ENCODE measurements at places on chromosomes 2 and 18.

GRCh38 chr2:70658476-70658875 is 104.8 kb upstream of the TGFA start:
- no peak for DNase-seq

DNA sequence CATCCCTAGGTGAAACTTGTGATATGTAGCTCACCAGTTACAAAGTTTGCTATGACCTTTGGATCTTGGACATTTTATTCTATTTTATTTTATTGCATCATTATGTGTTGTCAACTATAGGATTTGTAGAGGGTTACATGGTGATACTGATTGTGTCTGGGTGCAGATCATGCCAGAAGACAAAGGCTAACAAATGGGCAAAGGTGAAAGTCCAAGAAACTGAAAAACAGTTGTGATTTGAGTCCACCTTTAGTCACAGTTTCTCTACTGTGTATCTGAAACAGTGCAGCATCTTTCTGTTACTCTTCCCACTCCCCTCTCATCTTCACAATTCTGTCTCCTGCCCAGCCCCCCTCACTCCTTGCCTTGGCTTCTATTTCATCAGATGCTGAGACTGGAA is 111.9 kb upstream of the LYPD6 start:
- DNase-seq = no peak

DNA sequence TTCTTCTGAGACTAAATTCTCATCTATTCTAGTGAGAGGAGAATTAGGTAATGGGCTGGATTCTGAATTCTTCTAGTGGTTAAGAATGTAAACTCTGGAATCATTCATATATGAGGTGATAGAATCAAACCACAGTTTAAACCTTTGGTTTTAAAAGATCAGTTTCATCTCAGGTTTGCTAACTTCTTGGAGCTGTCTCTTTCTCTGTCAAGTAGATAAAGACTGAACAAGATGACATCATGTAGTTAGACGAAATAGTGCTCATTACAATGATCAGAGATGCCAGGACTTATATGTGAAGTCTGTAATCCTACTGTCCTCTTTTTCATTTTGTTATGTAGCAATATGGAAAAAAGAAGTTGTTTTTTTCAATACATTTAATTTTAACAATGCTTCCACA is 4.9 kb downstream of the CEBPZOS start:
- DNase-seq = no peak

DNA sequence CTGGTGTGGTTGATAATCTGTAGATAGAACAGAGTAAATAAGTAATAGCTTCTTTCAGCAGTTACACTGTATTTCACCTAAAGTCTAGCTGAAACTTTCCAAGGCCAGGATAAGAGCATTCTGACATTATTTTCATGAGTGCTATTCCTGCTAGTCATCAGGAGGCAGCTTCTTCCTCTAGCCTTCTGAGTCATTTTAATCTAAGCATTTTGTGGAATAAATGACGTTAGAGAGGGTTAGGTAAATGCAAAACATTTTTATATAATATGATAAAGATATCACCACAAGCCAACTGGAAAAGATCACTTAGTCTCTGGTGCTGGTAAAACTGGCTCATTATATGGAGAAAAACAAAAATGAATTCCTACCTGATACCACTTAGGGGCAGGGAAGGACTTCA is 138.5 kb downstream of the MEP1B start:
- DNase-seq = no peak

DNA sequence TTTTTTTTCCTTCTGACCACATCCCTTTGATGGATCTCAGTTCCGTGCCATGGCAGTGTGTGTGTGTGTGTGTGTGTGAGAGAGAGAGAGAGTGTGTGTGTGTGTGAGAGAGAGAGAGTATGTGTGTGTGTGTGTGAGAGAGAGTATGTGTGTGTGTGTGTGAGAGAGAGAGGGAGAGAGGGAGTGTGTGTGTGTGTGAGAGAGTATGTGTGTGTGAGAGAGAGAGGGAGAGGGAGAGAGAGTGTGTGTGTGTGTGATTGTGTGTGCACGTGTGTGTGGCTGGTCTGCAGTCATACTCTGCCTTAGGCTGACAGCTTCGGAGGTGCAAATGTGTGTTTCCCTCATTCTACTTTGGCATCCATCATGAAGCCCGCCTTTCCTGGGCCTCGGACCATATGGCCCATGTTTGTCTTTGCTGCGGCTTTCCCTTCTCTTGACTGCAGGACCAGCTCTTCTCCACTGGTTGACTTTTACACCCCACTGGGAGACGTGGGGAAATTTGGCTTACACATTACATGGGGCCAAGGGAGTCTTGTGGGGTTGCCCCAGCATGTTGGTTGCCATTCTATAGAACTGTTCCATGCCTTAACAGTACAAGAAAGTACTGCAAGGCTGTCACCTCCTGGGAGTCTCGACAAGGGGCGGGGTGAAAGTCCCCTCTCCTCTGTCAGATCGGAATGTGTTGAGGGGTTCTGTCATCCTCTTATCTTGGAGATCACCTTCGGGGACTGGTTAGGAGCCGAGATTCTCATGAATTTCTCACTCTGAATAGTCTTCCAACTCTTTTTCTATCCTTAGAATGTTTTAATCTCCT is 21.6 kb downstream of the TSN start:
- no peak for DNase-seq

- DNase-seq = no peak
Measured at GRCh38 chr18:74683573-74683972, 85.9 kb downstream of the ZNF407 start.

GRCh38 chr18:3248062-3248657 is 559 bp downstream of the MYL12A start:
- no peak for DNase-seq

GRCh38 chr2:217215877-217216276 is 356.0 kb upstream of the TNP1 start:
- no peak for DNase-seq

GRCh38 chr18:3016585-3017297 is 3.8 kb upstream of the LPIN2 start:
- no peak for DNase-seq

GRCh38 chr18:4908328-4908727 is 288.7 kb downstream of the AKAIN1 start:
- DNase-seq = no peak

- no peak for DNase-seq
Measured at GRCh38 chr2:109402980-109403840, 210.6 kb downstream of the SEPTIN10 start.

DNA sequence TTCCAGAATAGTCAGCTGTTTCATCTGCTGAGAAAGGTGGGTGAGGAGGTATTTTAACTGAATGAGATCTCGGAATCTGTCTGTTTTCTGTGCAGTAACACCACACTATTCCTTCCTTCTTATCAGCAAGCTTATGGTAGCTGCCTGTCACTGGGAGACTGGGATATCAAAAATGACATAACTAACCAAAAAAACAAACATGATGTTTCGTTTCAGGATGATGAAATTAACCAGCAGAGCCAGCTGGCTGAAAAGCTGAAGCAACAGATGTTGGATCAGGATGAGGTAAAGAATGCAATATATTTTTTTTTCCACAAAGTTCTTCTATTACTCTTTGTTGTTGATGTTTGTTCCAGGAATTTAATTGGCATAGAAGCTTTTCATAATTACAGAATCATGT is 59.8 kb upstream of the LYPD6B start:
- DNase-seq = no peak

GRCh38 chr2:18118703-18119102 is 240.2 kb downstream of the KCNS3 start:
- DNase-seq = no peak

DNA sequence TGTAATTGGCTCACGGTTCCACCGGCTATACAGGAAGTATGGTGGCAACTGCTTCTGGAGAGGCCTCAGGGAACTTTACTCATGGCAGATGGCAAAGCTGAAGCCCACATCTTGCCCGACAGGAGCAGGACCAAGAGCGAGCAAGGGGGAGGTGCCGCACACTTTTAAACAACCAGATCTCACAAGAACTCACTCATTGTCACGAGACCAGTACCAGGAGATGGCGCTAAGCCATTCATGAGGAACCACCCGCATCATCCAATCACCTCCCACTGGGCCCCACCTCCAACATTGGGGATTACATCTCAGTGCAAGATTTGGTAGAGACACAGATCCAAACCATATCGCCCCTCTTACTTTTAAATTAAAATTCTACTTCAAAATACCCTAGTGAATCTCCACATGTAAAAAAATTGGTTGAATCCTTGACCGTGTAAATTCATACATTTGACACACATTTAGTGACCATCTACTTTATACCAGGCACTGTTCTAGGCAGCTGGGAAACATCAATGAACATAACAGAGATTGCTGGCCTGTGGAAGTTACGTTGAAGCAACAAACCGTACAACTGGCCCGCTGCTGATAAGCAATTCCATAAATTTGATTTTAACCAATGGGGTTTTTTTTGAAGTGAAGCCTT is 87.6 kb downstream of the ALPK2 start:
- DNase-seq = no peak

DNA sequence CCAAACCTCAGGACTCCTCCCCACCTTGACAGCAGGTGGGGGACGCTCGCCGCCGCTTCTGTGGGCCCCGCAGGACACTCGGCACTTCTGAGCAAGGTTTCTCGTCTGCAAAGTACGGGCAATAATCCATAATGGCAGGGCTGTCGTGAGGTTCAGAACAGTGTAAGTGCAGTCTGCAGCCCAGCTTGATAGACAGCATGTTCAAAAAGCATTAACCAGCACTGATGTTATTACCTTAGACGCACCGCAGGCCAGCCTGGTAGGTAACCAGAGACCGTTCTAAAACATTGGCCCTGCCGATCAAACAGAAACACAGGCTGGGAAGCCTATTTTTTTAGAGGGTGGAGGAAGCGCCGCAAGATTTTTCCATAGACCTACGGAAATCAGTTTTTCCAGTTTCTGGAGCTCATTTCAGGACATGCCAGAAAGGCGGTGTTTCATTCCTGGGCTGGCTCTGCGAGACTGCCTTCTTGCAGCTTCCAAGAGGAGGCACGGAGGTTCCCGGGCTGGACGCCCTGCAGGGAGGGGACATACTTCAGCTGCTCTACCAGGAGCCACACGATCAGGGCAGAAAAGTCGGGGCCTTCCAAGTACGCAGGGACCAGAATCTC is 148.7 kb downstream of the TPO start:
- DNase-seq = no peak

DNA sequence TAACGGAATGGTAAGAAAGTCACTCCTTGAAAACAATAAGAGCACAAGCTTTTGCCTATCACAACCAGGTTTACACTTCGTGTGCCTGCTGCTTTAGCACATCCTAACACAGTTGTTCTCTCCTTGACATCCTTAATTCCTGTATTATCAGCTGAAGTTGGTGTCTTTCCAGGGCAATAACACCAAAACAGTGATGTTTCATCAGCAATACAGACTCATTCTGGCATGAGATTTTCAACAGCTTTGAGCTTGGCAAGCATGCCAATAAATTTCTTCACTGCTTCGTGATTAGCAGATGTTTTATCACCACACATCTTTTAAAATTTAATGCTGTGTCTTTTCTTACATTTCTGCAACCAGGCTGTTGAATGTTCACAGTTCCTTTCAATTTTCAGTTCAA is 148.4 kb downstream of the EIPR1 start:
- DNase-seq = no peak

DNA sequence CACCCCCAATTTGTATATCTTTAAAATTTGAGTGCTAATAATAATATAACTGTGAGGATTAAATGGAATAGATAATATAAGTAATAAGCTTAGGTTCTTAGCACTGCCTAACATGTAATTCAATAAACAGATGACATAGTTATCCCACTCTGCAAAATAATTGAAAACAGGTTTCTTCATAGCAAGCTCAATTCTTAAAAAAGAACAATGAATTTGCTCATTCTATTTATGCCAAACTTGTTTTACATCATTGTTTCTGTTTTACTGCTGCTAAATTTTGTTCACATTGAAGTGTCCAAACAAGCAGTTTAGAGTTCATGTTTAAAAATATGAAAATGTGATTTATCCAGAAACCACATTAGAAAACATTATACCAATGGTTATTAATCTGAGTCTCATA is 217.0 kb downstream of the MBD5 start:
- DNase-seq = no peak

DNA sequence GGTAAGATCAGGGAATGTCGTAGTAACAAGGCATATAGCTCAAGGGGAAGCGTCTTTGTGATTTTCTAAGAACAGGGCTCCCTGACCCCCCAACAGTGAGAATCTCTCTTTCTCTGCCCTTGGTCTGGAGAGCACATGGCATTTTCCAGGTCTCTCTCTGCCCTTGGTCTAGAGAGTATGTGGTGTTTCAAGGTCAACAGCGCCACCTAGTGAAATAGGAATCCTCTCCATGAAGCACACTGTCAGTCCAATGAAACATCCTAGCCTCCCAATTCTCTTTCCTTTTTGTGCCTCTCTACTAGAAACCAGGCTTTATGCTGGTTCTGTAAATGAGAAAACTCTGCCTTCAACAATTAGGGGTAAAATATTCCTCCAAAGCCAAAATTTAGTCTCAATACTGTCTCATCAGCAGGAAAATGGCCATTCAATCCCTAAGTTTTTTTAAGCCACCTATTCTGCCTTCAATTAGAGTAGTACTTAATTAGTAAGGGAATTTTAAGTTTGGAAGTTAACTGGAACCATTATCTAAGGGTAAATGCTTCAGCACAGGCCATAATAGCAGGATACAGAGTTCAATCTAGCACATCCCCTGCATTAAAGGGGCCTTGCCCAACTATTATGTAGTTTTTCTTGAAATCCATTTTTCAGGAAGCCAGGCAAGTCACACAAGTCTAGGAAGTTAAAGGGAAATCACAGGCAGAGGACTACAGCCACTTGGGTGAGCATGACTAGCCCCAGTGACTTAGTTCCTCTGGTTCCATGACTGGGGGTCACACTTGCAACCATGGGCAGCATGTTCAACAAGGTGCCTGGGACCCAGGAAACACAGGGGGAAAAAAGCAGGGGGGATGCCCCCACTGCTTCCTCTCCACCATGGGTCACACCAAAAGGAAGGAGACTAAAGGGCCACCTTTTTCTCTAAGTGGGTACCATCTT is 12.4 kb downstream of the DYM start:
- no peak for DNase-seq

DNA sequence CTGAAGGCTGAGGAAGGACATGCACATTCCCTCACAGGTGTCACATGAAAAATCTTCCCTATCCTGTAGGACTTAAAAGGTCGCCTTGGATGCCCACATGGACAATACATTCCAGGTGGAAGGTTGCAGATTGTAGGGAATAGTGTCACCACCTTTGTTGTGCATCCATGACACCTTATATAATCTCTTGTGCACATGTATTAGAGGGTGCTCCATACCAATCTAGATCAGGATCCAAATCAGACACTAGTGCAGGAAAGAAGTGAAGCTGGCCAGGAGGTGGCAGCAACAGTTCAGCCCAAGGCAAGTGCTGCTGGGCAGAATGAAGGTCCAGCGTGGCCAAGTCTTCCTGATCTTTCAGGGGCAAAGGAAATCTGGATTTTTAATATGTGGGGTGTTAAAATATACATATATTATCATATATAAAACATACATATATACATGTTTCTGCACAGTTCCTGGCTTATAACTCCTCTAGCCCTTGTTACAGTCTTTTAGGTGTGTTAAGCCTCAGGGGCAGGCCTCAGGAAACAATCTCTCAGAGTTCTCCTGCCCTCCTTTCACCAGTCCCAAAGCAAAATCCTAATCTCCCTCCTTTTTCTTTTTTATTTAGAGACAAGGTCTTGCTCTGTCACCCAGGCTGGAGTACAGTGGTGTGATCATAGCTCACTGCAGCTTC is 16.6 kb downstream of the NIF3L1 start:
- DNase-seq = peak; percentile 16

- DNase-seq = no peak
Measured at GRCh38 chr18:26703170-26703930, 155.0 kb upstream of the KCTD1 start.
